ENCODE measurements at places on chromosomes 13 and 19. TPM values are rescaled to one million over a fixed set of nuclear protein-coding genes. Genes with fewer than 3 reads are reported as not detected.

Gene NUFIP1
- total RNA-seq: 2.8 TPM

Gene GIPR
- not detected for total RNA-seq

Gene ZNF763
- 3.1 TPM for total RNA-seq

Gene ZNF471
- 3.2 TPM for total RNA-seq

Gene SHISA2
- total RNA-seq: 1.1 TPM

Gene GIPC3
- total RNA-seq: 1.2 TPM

Gene ELAVL1
- 98.7 TPM for total RNA-seq

Gene TMEM38A
- 2.7 TPM for total RNA-seq

Gene RYR1
- 0.14 TPM for total RNA-seq

Gene CD22
- total RNA-seq: 0.34 TPM

Gene MAMSTR
- 0.09 TPM for total RNA-seq

Gene CYP2S1
- 0.88 TPM for total RNA-seq

Gene SYDE1
- 22.6 TPM for total RNA-seq

Gene MISP3
- under 0.01 TPM for total RNA-seq

Gene TOMM40
- total RNA-seq: 81.6 TPM

Gene SERPINE3
- 0.09 TPM for total RNA-seq

Gene CGB8
- not detected for total RNA-seq

Gene PCSK4
- 1.1 TPM for total RNA-seq

Gene SOHLH2
- total RNA-seq: 0.23 TPM

Gene ZNF536
- total RNA-seq: not detected

Gene HAUS5
- total RNA-seq: 11.1 TPM

Gene ZIC2
- total RNA-seq: not detected

Gene TMEM161A
- 18.7 TPM for total RNA-seq

Gene ZNF221
- 6.8 TPM for total RNA-seq

Gene MKNK2
- total RNA-seq: 289 TPM

Gene SYNGR4
- not detected for total RNA-seq

Gene TMPRSS9
- under 0.01 TPM for total RNA-seq

Gene PSG3
- total RNA-seq: not detected

Gene ZNF223
- 6.3 TPM for total RNA-seq

Gene PLEKHJ1
- 84.9 TPM for total RNA-seq

Gene CLEC4M
- 25.2 TPM for total RNA-seq

Gene PLEKHG2
- 13.6 TPM for total RNA-seq

Gene GRIK5
- total RNA-seq: 0.05 TPM

Gene CEACAM3
- total RNA-seq: not detected

Gene LGALS7B
- 1.4 TPM for total RNA-seq

Gene DACT3
- 0.34 TPM for total RNA-seq

Gene RXFP2
- total RNA-seq: not detected

Gene IZUMO2
- total RNA-seq: not detected

Gene TUBA3C
- not detected for total RNA-seq

Gene OLFM2
- total RNA-seq: 2.2 TPM

Gene PEG3
- total RNA-seq: 0.68 TPM

Gene RFPL4AL1
- 0.68 TPM for total RNA-seq

Gene SHC2
- 11.3 TPM for total RNA-seq

Gene SHISA7
- not detected for total RNA-seq

Gene DHRS12
- total RNA-seq: 5.0 TPM

Gene KIRREL2
- total RNA-seq: not detected

Gene ZNF681
- 2.8 TPM for total RNA-seq

Data from dermis blood vessel endothelial cell (primary cell).